Activated CD8-positive, alpha-beta memory T cell treated with anti-CD3 and anti-CD28 coated beads, Interleukin-2, amount 10 ng/mL, durations not matched to agents 7 days and 5 days (primary cell): ENCODE measurements at places on chromosomes 4 and X.

GRCh38 chrX:130726661-130727060, 176.3 kb downstream of the ENOX2 start:
- no peak for DNase-seq

GRCh38 chrX:53188763-53189162, 36.2 kb downstream of the KDM5C start:
- DNase-seq, result peak; percentile 67

- no peak for DNase-seq
These were observed 3.7 kb upstream of the ANTXR2 start for GRCh38 chr4:80076681-80077080.

DNA sequence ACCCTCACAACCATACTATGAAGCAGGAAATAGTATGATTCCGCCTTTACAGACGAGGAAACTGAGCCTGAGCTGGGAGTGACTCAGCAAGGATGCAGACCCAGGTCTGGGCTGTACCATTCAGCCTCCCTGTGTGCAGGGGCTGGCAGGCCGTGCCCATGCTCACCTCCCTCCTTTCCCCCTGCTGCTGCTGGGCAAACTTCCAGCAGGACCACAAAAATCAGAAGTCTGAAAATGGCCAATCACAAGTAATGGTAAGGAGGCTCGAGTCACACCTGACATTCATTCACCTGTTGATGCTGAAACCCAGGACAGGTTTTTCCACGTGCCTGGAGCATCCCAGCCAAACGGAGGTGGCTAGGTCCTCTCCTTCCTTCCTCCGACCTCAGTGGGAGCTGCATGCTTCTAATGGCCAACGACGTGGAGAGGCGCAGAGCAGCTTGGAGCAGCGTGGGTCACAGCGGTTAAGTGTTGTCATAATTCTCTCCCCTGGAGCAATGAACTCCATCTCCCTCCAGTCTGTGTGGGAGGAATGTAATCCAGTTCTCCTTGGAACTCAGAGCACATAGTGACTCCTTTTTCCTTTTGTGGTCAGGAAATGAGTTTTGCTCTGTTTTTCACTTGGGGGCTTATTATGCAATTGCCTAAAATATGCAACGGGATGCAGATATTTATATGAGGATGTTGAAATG, 371.7 kb downstream of the BCOR start:
- no peak for DNase-seq

- DNase-seq, result no peak
These were observed 194.9 kb upstream of the RPS6KA3 start for GRCh38 chrX:20461576-20461975.

DNA sequence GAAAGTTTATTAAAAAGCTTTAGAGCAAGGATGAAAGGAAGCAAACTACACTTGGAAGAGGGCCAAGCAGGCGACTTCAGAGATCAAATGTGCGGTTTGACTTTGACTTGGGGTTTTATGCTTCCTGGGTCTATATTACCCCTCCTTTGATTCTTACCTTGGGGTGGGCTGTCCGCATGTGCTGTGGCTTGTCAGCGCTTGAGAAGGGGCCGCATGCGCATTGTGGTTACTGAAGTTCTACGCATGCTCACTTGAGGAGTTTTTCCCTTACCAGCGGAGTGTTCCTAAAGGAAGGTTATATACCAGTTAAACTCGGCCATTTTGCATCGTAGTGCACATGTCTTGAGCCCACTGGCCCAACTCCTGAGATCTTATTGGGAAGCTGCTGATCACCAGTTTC, 9.9 kb downstream of the ZNF157 start:
- peak; percentile 69 for DNase-seq

GRCh38 chrX:68659786-68660185, 12.3 kb downstream of the STARD8 start:
- DNase-seq, result no peak

GRCh38 chr4:181420950-181421349, 822.3 kb upstream of the TENM3 start:
- no peak for DNase-seq

DNA sequence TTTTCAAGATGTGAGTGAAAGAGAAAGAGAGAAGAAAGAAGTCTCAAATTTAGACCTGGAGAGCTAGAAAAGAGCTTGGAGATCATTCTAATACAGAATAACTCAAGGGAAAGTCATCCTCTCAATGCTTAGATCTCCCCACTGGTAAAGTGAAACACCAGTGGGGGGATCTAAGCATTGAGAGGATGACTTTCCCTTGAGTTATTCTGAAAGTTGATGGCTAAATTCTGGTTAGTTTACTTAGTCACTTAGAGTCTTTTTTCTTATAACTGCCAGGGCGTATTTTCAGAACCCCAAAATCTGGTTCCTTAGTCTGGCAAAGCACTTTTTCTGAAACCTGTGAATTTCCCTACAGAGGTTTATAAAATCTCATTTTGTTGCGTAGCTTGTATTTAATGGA, 198.6 kb downstream of the ARHGAP24 start:
- DNase-seq, result no peak

- DNase-seq, result no peak
These were observed 12.4 kb downstream of the CASP6 start for GRCh38 chr4:109690690-109691410.

- no peak for DNase-seq
These were observed 3.4 kb downstream of the YTHDC1 start for GRCh38 chr4:68346461-68346860.

DNA sequence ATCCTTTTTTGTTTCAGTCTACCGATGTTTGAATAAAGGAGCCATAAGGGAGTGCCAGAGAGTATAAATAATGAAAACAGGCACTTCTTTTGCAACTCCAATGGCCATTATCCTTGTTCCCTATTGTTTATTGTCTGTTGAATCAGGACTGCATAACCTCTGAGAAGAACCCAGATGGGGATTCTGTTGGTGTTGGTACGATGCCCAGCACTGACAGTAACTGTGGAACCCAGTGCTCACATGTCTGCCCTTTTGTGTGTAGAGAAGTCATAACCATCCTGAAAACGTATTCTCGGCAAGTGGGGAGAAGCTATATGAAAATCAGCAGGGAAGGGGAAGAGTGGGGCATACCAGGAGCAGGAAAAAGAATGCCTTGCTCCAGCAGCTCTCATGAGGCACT, 195.1 kb upstream of the EDNRA start:
- no peak for DNase-seq

DNA sequence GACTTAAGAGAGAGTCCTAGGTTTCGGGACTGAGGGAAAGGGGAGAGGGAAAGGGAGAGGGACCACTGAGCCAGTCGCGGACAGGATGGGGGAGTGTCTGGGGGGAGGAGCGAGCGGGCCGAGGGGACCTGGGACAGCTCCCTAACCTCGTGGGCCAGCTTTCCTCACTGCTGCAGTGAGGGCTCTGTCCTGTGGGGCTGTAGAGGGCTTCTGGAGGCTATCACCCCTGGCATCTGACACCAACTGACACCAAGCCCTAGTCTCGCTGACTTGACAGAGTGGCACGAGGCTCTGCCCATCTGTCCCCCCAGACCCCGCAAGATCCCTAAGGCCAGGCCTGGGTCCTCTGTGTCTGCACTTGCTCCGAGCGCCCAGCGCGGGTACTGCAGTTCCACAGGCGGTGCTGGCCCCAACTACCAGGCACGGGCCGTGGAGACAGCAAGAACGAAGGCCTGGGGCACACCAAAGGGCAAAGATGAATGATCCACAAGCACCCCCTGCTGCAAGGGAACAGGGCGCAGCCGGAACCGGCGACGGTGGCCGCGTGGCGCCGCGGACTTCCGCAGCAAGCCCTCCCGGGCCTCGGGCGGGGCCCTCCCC, 465 bp downstream of the HAUS7 start:
- peak; percentile 57 for DNase-seq

DNA sequence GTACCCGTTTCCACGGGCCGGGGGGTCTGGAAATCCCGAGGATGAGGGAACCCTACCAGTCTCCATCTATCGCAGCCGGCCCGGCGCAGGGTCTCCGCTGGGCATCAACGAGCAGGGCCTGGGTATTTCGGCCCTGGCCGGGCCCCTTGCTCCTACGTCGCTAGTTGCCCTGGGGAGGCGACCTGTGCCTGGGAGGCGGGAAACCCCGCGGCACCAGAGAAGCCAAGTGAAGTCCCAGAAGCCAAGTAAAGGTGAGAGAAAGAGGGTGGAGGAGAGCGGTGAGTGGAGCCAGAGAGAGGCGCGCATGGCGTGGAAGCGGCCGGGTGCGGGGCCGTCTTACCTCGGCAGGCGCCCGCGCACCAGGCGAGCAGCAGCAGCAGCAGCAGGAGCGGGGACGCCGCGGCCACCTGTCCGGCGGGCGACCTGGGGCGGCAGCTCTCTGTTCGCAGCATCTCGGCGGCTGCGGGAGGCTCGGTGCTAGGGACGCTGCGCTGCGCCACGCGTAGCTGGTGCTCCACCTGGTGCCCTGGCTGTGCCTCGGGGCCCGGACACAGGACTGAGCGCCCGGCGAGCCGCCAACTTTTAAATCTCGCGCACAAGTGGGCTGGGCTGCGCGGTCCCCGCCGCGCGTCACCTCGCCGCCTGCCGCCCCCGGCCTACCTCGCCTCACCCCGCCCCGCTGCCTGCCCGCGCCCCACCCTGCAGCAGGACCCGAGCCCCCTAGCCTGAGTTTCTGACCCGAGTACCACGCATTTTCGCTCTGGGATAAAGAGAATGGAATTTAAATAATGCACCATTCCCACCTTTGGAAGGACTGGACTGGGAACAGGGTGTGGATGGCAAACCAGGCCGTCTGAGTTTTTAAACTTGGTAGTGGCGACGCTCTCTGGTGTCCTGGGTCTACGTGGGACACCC, at the start of gene NMU:
NMU (minus strand) TSS at position 558 of the 915 bp plus-strand sequence; CDS start at position 452, 106 bp downstream.
- DNase-seq, result peak; percentile 56

DNA sequence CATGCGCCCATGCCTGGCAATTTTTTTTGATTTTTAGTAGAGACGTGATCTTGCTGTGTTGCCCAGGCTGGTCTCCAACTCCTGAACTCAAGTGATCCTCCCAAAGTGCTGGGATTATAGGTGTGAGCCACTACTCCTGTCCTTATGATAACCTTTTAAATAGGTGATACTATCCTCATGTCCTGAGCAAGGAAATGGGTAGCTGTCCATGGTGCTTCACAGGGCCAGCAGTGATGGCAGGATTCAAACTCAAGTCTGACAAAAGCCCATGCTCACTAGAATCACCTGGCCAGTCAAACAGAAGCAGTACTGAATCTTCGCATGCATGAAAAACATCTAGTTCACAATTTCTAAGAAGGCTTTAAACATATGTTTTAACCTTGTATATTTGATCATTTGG, 235.1 kb downstream of the NR3C2 start:
- no peak for DNase-seq

- DNase-seq, result no peak
These were observed 6.8 kb downstream of the PLXNB3 start for GRCh38 chrX:153770601-153771414.

GRCh38 chr4:147734496-147734895, 2.6 kb downstream of the ARHGAP10 start:
- DNase-seq, result no peak

GRCh38 chrX:42188730-42189129, 265.4 kb upstream of the CASK start:
- DNase-seq, result no peak

- no peak for DNase-seq
These were observed 22.0 kb upstream of the STK26 start for GRCh38 chrX:132001127-132001526.

DNA sequence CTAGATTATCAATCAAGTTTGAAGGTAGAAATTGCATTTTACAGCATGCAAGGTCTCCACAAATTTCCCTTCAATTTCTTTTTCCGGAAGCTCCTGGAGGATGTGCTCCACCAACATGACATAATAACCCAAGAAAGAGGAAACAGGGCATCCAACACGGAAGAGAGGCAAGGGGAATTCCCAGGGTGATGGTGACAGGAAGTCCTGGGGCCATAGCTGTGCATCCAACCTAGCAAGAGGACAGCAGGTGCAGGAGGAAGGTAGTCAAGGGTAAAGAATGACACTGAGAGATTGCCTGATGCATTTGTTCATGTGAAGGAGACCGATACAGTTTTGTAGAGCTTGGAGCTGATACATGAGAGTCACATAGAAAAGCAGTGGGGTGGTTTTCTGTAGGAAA, 115.7 kb upstream of the LSM6 start:
- DNase-seq, result no peak

DNA sequence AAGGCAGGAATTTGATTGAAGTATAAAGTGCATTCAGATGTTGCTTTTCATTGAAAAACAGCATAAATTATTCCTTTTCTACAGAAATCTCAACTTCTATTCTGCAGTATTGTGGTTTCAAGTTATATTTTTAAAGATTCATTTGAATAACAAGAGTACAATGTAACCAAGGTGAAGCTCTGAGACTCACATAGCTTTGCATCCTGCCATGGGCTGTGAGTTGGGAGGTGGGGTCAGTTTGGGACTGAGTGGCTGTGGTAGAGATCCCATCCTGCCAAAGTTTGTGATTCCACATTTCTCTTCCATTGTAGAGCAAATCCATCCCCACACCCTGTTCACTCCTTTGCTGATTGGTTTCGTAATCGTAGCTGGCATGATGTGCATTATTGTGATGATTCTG, 69.2 kb downstream of the KIT start:
- no peak for DNase-seq

DNA sequence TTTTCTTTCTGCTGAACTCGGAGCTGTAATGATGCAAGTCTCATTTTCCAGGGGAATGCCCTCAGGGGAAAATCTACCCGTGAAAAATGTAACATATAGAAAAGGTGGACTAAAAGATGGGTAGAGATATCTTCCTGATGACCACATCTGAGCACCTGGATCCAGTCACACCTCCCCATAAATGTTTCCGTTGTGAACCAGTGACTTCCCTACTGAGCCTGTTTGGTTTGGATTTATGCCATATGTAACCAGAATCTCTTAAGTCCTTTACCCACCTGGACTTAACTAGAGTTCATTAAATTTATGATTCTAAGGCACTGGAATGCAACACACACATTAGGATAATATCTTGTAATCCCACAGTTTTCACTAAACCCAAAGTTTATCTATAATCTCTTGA, 171.1 kb downstream of the ZNF330 start:
- no peak for DNase-seq

GRCh38 chr4:67765928-67766327, 11.7 kb upstream of the GNRHR start:
- no peak for DNase-seq

DNA sequence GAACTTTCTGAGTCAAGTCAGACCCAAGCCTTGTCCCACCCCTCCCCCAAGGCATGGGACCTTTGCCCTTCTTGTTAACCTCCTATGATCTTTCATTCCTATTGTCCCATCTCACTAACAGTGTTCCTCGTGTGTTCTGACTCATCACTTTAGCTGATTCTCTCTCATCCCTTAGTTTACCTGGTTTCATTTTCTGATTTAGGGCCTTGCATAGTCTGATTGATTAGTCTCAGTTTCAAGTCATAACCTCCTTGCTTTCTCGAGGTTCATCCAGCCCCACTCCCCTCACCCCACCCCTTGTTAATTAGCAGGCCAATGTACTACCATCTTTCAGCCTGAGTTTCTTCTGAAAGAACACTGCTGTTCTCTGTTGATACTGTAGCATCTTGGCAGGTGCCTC, 517.4 kb downstream of the RPA4 start:
- peak; percentile 57 for DNase-seq

GRCh38 chrX:134502686-134503085, 42.7 kb downstream of the HPRT1 start:
- no peak for DNase-seq

DNA sequence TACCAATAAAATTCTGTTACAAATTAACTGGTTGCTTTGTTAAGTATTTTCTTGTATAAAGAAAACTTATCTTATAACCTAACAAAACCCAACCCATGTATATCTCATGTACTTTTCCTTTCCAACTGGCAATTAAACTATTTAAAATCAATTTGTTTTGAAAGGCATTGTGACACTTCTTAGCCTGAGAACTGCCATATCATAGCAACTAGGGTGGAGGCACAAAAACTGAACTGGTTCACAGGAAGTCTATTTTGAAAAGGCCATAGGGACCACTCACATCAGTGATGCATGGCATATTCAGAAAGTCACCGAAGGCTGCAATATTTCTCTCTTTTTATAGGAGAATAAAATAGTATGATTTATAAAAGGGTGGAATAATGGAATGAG, 40.5 kb upstream of the ARSJ start:
- DNase-seq, result no peak
